T-helper 2 cell treated with Interferon-gamma antibody and Interleukin-4, amounts not matched to agents 5 μg/mL and 100 μg/mL, for 36 hours (primary cell): ENCODE measurements at places on chromosomes 4 and X.

- H3K4me1 ChIP-seq, result peaks cover 9% of the 10 kb centered on the region
- H3K36me3 ChIP-seq, result peaks cover 3% of the 10 kb centered on the region
- no peak overlapping the region for H3K4me3 ChIP-seq
- H3K27me3 ChIP-seq, result no peaks in the 10 kb centered on the region
- no peak overlapping the region for H3K27ac ChIP-seq
These were observed 66.3 kb downstream of the TAB3 start for GRCh38 chrX:30822764-30823163.

- peaks cover 25% of the 10 kb centered on the region for H3K4me1 ChIP-seq
- peak within 1 kb of the TSS; percentile 95 for H3K27ac ChIP-seq
- H3K36me3 ChIP-seq, result peaks cover 18% of the 10 kb centered on the region
These were observed at the start of gene FIP1L1 for GRCh38 chr4:53377319-53378170. Gene FIP1L1 (plus strand): TSS chr4:53377641. CDS start chr4:53377839, 198 bp downstream.

- DNase-seq, result no peak
- no peaks in the 10 kb centered on the region for H3K27me3 ChIP-seq
- no peaks in the 10 kb centered on the region for H3K4me1 ChIP-seq
- H3K4me3 ChIP-seq, result no peak overlapping the region
- H3K27ac ChIP-seq, result no peak overlapping the region
- H3K36me3 ChIP-seq, result no peaks in the 10 kb centered on the region
These were observed 73.9 kb downstream of the FAT4 start for GRCh38 chr4:125388613-125389012.

DNA sequence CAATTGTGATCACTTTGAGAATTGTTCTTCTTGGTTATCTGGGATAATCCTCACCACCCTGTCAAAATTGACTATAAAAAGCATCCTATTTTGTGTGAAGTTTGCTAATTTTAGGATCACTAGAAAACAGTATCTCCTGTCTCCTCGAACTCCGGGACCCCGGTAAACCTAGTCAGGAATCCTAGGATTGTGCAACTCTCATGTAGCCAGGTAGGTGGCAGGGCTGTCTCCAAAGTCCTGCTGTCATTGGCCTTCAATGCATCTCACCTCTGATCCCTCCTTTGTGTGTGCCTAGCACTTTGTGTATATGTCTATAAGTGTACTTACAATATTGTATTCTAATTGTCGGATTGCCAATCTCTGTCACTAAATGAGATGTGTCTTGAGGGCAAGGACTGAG lies 1564.8 kb downstream of the RPA4 start:
- H3K27me3 ChIP-seq, result no peaks in the 10 kb centered on the region
- H3K4me1 ChIP-seq, result no peaks in the 10 kb centered on the region
- H3K27ac ChIP-seq, result no peak overlapping the region
- no peaks in the 10 kb centered on the region for H3K36me3 ChIP-seq

DNA sequence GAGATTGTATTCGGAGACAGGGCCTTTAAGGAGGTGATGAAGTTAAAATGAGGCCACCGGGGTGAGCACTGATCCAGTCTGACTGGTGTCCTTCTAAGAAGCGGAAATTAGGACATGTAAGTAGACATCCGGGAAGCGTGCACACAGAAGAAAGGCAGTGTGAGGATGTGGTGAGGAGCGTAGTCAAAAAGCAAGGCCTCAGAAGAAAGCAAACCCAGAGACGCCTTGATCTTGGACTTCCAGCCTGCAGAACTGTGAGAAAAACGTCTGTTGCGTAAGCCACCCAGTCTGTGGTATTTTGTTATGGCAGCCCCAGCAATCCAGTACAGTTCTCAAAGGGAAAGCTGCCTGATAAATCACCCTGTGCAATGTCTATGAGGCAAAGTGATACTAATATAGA lies 153.5 kb downstream of the KCNIP4 start:
- H3K36me3 ChIP-seq, result no peaks in the 10 kb centered on the region
- no peak overlapping the region for H3K27ac ChIP-seq

DNA sequence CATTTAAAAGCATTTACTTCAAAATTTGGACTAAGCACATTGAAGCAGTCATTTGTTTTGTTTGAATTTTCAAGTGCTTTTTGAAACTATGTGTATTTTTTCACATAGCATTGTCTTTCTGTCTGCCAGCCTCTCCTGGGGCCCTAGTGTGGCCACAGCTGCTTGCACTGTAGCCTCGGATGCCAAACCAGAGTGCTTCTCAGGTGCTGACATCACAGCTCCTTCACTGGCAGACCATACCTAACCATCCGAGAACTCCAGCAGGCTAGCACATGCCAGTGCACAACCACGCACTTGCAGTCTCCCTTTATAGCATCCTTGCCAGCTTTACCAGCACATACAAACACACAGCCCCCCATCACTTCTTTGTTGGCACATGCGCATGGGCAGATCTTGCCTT lies 1019.7 kb downstream of the STPG2 start:
- DNase-seq, result no peak
- no peak overlapping the region for H3K27ac ChIP-seq
- no peaks in the 10 kb centered on the region for H3K4me1 ChIP-seq
- no peak overlapping the region for H3K4me3 ChIP-seq
- H3K27me3 ChIP-seq, result no peaks in the 10 kb centered on the region
- no peaks in the 10 kb centered on the region for H3K36me3 ChIP-seq

GRCh38 chr4:156312261-156312847 lies 358.7 kb upstream of the CTSO start:
- no peak overlapping the region for H3K27ac ChIP-seq
- no peaks in the 10 kb centered on the region for H3K36me3 ChIP-seq
- H3K4me1 ChIP-seq, result no peaks in the 10 kb centered on the region
- no peak for DNase-seq
- H3K27me3 ChIP-seq, result no peaks in the 10 kb centered on the region
- H3K4me3 ChIP-seq, result no peak overlapping the region

DNA sequence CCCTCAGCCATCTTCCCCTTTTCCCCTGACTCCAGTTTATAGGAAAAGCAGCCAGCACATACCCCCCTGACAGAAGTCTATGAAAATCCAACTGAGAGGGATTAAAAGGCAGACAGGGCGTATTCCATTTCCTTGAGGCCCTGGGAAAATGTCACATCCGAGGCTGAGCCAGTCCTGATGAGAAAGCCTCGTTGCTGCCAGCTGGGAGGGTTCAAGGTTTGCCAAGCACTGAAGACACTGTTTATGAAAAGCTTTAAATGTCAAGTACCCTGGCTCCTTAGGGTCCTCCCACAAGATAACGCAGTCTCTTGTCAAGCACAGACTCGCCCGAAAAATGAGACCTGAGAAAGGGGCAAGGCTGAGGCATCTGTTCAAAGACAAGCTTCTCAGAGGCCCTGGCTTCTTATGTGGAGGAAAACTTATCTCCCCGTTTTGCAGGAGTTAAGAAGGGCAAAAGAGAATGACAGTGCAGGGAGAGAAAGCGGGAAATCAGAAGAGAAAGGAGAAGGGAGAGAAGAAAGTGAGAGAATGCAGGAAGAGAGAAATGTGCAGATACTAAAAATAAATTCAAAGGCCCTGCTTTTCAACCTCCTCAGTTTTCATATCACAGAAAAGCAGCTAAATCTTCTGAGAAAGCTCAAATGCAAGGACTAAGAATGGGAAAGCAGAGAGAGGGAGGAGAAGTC lies 44.7 kb downstream of the SCD5 start:
- H3K4me3 ChIP-seq, result no peak overlapping the region
- H3K36me3 ChIP-seq, result no peaks in the 10 kb centered on the region
- no peak overlapping the region for H3K27ac ChIP-seq
- no peaks in the 10 kb centered on the region for H3K4me1 ChIP-seq
- DNase-seq, result no peak

- no peaks in the 10 kb centered on the region for H3K36me3 ChIP-seq
- no peaks in the 10 kb centered on the region for H3K27me3 ChIP-seq
- no peak for DNase-seq
- no peaks in the 10 kb centered on the region for H3K4me1 ChIP-seq
- H3K4me3 ChIP-seq, result no peak overlapping the region
These were observed 183.0 kb downstream of the PACRGL start for GRCh38 chr4:20883231-20883630.

DNA sequence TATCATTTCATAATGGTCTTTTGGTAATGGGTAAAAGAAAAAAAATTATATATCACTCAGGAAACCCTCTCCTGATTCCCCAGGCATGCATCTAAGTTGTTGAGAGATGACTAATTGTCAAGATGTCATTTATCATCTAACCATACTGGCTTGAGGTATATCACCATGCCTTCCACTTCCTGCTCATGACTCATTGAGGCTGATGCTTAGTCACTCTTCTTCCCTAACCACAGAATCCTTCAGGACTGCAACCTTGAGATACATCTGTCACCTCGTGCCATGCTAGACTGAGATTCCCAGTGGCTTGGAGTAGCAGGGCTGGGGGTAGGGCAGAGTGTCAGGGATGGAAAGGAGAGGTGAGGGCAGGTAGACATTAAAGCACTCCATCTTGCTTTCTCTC lies 782.5 kb upstream of the INTU start:
- H3K4me1 ChIP-seq, result no peaks in the 10 kb centered on the region
- no peak for DNase-seq
- no peak overlapping the region for H3K4me3 ChIP-seq
- H3K27me3 ChIP-seq, result no peaks in the 10 kb centered on the region
- no peak overlapping the region for H3K27ac ChIP-seq

DNA sequence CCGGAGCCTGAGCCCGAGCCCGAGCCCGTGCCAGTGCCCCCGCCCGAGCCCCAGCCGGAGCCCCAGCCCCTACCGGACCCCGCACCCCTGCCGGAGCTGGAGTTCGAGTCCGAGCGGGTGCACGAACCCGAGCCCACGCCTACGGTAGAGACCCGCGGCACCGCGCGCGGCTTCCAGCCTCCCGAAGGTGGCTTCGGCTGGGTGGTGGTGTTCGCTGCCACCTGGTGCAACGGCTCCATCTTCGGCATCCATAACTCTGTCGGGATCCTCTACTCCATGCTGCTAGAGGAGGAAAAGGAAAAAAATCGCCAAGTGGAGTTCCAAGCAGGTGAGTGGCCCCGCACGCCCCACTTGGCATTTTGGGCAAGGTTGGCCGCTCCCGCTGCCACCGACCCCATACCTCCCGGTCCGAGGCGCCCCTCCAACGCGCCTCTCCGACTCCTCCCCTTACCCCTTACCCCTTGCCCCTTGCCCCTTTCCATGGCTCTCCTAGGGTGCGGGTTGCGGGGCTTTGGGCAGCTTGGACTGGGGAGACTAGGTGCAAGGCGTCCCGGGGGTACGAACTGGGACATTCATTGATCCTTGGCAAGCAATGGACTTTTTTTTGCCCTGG lies 553 bp downstream of the SLC16A2 start:
- H3K27ac ChIP-seq, result no peak overlapping the region
- peaks cover 2% of the 10 kb centered on the region for H3K4me1 ChIP-seq
- DNase-seq, result no peak

DNA sequence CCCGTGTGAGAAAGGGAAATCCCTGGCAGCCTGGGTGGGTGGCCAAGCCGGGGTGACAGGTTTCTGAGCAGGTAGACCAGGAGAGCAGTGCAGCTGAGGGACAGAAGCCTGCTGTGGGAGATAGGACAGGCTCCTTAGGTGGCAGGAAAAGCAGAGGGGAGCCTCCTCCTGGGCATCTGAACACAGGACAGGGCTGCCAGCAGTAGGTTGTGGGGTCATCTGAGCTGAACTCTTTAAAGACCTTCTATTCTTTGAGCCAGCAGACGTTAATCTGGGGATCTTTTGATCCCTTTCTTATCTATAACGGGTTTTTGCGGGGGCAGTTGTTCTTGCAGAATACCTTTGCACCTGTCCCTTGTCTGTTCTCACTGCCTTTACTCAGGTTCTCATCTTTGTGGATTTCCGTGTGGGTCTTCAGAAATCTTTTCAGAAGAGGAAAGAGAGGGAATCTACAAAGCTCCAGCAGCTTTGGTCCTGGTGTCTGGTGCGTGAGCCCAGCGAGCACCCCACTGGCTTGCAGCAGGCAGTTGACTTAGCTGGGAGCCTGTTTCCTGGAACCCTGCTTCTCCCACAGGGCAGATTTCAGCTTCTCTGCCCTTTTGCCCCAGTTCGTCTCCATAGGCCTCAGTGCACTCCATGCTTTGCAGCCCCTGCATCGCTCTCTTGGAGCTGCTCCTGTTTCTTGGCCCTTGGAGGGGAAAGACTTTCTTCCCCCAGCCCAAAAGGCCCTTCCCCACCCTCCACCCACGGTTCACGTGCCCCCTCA lies 35.8 kb upstream of the TADA2B start:
- DNase-seq, result no peak
- H3K27me3 ChIP-seq, result no peaks in the 10 kb centered on the region
- no peak overlapping the region for H3K27ac ChIP-seq
- H3K36me3 ChIP-seq, result peaks cover 22% of the 10 kb centered on the region
- peaks cover 1% of the 10 kb centered on the region for H3K4me1 ChIP-seq

DNA sequence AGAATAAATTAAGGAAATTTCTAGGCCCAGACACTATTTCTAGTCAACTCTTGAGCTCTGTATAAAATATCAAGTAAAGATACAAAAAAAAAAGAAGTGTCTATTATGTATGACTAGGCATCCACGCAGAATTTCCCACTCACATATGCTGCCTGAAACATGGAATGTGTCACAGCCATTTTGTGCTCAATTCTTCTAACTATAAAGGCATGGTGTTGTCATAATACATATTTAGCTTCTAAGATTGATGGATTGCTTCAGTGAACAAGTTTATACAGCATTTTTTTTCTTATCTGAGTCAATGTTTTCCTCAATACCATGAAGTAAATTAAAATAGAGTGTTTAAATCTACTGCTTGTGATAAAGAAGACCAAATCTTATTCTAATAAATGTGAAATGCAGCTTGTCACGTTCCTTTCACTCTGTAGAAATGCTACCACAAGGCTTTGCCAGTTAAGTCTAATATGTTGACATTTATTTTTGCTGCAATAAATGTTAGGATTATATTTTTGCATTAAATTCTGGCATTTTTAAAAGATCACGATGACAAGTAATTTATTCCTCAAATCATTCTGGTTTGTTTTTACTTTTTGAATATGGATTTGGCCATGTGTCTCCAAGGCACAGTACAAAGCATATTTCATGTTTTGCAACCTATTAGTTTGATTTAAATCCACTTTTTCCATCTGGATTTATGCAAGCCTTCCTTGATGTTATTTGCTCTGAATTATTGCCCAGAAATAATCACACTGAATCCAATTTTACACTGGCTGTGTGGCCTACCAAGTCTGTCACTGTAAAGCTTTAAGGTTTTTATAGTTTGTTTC lies 1829.0 kb upstream of the PCDH7 start:
- H3K27ac ChIP-seq, result no peak overlapping the region
- DNase-seq, result no peak
- H3K4me3 ChIP-seq, result no peak overlapping the region
- H3K4me1 ChIP-seq, result no peaks in the 10 kb centered on the region
- H3K27me3 ChIP-seq, result no peaks in the 10 kb centered on the region

- peaks cover 5% of the 10 kb centered on the region for H3K4me1 ChIP-seq
- H3K4me3 ChIP-seq, result no peak overlapping the region
- H3K36me3 ChIP-seq, result no peaks in the 10 kb centered on the region
- no peak for DNase-seq
- no peak overlapping the region for H3K27ac ChIP-seq
- peaks cover 8% of the 10 kb centered on the region for H3K27me3 ChIP-seq
These were observed 97.7 kb upstream of the PTPN13 start for GRCh38 chr4:86496094-86497080.
